ENCODE measurements at places on chromosomes 3 and 15.

DNA sequence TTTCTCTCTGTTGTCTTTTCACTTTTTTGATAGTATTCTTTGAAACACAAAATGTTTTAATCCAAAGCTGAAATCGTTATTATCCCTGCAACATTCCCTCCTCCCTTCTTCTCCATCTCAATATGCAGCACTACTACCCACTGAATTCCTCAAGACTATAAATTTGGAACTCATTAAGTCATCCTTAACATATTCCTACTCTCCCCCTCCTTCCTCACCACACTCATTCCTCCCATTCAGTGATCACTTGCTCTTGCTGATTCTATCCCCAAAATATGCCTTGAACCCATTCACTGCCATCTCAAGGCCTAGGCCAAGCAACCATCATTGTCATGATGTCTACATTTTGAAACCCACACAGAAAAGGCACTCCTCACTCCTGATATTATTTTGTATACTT is 2.4 kb upstream of the PIK3R4 start:
- DNase-seq, result peak; percentile 51

DNA sequence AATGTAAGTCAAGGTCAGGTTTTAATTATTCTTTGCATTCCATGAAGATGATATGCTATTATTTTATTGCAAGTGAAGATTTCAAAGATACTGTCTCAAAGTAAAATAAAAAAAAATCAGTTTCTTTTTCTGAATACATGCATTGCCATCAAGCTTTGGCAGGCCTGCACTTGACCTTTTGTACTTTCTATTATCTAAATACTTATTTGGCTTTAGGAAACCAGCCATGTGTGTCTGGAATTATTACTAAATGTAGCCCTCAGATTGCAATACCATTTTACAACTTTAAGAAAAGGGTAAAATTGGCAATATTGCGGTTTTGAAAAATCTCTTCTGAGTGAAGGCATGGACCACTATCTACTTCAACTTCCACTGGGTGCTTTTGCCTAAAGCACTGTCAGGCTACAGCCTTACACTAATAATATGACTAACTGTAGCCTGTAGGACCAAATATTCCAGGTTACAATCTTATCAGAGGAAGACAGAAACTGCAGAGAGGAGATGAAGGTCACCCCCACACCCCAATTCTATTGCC is 349.4 kb upstream of the DCBLD2 start:
- peak; percentile 78 for DNase-seq

GRCh38 chr3:54691289-54691771 is 236.5 kb downstream of the LRTM1 start:
- no peak for DNase-seq

DNA sequence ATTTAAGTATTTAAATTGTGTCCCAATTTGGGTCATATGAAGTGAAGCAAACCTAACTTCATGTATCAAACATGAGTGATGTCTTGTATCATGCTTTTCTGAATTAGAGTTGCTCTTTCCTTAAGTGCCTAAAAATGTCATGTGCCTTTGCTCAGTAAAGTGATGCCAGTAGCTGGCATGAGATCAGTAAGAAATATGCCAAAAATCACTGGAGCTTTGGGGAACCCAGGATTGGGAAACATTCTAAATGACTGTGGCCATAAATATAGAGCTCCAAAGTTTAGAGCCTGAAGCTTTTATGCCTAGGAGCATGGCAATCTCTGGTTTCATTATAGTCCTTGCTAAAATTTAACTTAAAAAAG is 33.8 kb downstream of the RBMS3 start:
- DNase-seq, result peak; percentile 64

- DNase-seq, result peak; percentile 70
Observed at GRCh38 chr15:38050529-38051448, 116.3 kb downstream of the TMCO5A start.

- DNase-seq, result no peak
Observed at GRCh38 chr3:132456136-132456535, 38.8 kb downstream of the DNAJC13 start.

GRCh38 chr15:79860661-79861060 is 36.2 kb downstream of the MTHFS start:
- no peak for DNase-seq

- DNase-seq, result no peak
Observed at GRCh38 chr3:194133661-194134230, 2.2 kb upstream of the HES1 start.

DNA sequence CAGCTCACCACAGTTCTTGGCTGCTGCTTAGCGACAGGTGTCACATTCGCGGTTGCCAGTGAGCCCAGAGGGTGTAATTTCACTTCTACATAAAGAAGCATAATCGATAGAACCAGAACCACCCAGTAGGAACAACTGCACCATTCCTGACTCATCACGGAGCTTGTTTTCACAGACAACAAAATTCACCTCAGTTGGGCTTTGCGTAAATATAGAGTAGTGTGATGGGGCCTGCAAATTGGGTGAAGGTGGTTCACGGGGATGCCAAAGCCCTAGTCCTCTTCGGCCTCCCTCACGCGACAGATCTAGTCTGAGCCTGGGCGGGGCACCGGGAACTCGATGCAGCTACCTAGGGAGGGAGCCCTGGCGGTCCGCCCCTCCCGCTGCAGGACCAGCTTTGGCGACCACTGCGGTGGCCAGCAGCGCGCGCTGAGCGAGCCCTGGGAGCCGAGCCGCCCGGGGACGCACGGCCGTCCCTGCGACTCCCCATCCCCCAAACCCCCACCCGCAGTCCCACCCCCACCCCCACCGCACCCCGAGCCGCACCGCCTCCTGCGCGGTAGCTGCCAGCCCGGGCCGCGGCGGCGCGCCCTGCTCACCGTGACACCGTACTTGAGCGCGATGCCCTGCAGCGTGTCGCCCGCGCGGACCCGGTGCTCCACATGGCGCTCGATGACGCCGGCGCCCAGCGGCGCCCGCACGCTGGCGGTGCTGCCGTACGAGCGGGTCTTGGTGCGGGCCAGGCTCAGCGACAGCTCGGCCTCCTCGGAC is 519 bp downstream of the LYSMD2 start:
- DNase-seq, result peak; percentile 46

- no peak for DNase-seq
Observed at GRCh38 chr3:70532806-70533205, 220.4 kb upstream of the MDFIC2 start.

DNA sequence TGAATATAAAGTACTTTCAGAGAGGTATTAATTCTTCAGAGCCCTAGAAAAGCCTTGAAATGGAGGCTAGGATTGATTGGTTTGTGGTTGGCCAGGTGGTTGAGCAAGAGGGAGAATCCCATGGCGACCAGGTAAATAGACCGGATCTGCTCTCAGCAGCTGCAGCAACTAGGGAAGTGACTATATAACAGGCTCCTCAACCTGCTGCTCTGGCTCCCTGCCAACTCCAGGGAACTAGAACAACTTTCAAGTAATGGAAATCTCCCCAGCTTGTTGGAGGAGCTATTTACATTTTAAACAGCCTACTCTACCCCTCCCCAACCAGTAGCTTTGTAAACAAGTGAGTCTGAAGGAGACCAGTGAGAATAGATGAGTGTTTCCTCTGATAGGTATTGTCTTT is 121.8 kb upstream of the CADM2 start:
- no peak for DNase-seq

DNA sequence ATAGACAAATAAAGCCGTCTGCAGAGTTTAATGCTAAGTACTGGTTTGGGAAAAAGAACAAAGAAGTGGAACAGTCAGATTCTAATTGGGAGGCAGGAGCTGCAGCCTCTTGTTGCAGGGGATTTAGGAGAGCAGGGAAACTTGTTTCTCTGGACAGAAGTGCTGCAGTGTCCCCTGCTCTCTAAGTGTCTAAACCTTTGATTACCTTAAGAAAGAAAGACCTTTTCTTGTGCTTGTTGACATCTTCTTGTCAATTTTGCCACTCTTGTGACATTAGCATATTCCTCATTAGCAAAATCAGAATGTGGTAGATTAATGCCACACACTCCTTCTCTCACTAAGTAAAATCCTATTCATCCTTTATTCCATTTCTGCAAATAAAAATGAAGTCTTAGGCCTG is 38.8 kb downstream of the TRAT1 start:
- no peak for DNase-seq

DNA sequence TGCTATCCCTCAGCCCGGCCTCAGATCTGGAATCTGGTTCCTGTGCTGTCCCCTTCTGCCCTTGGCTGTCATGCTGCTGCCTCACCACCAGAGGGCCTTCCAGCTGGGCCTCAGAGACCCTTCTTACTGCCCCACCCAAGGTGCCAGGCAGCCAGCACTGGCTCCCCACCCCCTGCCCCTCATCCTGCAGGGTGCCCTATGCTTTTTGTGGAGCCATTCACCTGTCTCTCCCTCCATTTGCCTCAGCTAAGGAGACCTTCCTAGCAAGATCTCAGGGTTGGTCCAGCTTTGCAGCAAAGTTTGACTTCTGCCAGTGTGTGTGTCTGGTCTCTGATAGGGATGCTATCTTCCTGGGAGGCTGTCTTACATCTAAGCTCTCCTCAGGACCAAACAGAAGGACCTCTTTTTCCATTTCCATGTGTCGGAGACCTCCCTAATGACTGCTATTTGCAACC is 1.9 kb upstream of the VWA5B2 start:
- peak; percentile 55 for DNase-seq

DNA sequence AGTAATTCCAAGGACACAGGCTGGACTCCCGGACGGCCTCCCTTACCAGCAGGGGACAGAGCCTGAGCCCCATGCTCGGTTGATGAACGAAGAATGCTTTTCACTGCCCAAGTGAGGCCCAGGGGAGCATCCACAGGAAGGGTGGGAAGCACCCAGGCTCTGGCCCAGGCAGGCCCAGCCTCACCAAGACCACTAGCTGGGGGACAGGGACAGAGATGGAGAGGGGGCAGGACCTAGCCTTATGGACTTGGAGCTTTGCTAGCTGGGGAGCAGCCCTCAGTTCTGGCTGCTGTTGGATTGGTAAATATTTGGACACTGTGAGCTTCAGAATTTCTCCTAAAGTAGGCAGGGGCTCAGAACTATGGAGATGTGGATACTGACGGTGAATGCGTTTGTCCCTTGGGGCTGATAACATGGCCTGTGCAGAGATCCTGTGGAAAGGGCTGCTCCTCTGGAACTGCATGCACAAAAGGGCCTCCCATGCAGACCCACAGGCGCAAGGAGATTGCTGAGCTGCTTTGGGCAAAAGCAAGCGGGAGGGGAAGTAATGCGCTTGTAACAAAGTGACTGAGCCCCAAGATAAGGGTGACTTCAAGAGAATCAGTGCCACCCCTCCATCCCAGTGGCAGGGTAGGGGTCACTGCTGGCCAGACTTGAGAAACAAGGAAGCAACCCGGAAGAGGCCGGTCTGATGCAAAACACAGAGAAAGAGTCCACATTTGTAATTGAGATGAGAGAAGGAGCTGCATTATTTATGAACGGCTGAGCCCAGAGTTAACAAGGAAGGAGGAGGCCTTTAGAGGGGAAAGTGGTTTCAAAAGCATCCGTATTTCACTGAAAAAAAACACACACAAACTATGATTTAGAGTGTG is 70.1 kb upstream of the MEF2A start:
- DNase-seq, result no peak

DNA sequence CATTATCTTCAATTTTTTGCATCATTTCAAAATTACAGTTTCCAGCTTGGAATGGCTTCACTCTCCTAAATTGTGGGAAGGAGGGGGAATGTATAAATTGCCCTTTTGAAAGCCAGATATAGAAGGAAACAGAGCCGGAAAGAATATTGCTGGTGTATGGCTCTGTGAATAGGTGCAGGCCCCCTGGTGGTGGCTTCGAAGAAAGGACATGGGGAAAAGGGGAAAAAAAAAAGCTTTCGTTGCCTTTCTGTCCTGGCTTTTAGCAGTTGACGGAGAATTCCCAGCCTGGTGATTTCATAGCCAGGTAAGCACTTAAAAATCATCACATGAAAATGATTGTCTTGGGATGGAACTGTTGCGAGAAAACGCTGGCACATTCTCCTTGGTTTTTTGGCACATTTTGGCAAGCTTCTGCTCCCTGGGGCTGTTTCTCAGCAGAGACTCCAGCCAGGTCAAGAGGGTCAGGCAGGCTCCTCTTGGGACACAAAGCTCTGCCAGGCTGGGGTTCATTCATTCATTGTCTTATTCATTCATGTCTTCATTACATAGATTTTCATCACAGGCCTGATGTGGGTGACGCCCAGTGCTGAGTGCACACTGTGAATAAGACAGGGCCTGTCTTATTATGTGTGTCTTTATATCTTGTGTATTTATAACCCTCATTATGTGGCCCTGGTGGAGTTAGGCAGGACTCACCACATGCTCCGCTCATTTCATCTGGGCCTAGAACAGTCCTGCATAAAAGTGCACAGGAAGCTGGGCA is 300.0 kb upstream of the TPM1 start:
- peak; percentile 94 for DNase-seq

DNA sequence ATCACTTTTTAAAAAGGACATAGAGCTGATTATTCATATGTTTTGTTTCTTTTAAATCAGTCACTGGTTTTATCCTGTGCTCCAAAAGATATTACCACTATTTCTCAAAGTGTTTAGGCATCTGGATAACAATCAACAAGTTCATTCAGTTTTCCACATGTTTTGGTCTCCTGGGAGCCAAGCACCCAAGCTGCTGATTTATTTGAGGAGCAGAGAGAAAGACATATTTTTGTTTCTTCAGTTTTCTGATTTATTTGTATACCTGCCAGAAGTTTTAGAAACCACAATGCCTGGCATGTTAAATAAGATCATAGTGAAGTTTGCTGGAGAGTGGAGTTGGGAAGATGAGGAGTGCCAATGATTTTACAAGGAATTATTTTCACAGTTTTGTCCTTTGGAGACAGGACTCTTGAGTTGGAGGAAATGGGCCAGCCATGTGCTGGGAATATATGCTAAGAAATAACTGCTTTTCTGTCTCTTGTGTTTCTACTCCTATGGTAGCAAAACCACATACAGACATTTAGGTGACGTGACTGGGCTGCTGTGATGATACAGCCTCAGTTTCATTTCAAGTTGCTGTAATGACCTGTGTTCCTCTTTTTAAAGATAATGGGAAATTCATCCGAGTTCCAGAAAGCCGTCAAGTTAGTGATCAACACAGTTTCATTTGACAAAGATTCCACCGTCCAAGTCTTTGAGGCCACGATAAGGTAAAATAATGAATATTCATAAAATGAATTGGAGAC is 11.7 kb downstream of the EDEM1 start:
- DNase-seq, result no peak

- no peak for DNase-seq
Observed at GRCh38 chr3:60313951-60314461, 937.2 kb downstream of the FHIT start.

GRCh38 chr3:16550676-16551341 is 37.3 kb upstream of the RFTN1 start:
- peak; percentile 96 for DNase-seq

DNA sequence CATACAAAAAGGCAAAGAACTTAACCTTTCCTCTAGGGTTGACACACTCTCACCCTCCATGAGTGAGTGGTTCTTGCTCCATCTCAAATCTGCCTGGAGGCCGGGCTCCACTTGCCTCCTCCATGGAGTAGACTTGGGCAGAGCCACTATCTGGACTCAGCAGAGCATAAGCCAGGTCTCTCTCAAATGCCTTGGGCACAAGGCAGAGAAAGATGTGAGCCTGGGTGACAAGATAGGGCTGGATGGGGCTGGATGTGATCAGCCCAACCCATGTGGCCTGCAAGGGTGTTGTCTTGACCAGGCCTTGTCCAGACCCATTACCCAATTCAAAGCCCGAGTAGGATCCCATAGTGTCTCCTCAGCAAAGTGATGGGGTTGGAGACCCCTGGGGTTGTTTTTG is 4.2 kb upstream of the RPL29 start:
- DNase-seq, result no peak
